ENCODE measurements at places on chromosomes 4 and X.

DNA sequence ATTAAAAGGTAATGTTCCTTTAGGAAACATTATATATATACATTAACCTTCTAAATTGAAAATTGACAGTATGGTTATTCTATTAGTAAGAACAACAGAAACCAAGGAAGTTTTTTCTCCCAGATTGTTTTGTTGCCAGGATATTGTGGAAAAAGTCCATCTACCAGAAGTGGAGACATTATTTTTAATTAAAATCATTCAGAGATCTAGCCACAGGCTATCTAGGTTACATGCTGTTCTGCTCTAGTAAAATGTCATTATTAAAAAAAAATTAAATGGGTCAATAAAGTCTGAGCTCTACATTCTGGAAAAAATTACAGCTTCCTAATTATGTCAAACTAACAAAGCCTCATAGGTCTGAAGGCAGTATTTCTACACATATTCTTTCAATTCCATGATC lies 74.3 kb downstream of the NSG1 start:
- DNase-seq, result no peak

GRCh38 chrX:153576961-153577360 lies 22.0 kb downstream of the CCNQ start:
- DNase-seq, result no peak

- DNase-seq, result no peak
Measured at GRCh38 chrX:107713543-107714205, 61.9 kb downstream of the TSC22D3 start.

DNA sequence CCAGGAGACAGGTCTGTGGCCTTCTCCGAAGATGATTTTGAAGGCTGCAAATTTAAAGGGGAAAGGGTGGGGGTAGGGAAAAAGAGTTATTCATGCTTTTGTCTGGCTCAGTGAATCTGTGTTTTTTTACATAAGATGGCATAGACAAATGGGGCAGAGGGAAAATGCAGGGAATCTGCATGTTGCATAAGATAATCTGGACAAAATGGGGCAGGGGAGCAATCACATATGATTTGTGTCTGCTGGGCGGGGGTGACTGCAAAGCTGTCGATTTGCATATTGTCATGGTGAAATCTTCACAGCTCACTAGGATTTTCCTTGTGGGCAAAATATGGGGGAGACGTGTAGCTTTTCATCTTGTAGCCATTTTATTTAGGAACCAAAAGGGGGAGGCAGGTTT lies 29.4 kb upstream of the GYG2 start:
- DNase-seq, result no peak

DNA sequence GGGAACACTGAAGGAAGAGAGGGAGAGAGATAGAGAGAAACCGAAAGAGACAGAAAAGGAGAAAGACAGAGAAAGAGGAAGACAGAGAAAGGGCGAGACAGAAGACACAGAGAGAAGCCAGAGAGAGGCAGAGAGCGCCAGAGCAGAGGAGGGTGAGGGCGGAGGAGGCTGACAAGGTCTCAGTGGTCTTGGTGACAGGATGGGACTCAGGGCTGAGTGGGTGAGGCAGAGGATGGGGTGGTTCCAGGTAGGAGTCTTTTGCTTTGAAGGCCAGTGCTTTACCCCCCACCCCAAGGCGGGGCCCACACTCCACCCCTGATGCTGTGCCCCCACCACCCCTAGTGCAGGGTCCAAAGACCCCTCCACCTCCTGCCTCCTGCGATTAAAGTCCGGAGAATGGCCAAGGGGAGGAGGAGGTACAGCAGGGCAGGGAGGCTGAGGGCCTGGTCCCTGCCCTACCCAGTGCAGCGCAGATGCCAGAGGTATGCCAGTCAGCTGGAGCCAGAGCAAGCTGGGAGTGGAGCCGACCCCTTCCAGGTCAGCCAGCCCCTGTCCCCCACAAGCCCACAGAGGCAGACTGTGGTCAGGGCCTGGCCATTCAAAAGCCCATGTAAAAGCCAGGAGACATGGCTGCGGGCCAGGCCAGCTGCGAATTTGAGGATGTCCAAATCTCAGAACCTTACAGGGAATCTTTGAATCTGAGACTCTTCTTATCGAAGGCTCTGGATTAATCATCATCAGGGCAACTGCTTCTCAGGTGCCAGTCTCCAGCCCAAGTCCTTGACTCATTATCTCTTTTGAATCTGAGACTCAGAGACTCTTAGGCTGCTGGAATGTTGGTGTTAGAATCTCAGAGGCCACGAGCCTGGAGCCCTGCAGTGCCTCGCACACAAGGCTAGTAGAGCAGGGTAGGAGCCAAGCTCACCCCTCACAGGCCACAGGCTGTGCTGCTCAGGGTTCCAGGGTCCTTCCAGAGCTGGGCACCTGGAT lies 758 bp downstream of the IQSEC2 start:
- DNase-seq, result no peak

DNA sequence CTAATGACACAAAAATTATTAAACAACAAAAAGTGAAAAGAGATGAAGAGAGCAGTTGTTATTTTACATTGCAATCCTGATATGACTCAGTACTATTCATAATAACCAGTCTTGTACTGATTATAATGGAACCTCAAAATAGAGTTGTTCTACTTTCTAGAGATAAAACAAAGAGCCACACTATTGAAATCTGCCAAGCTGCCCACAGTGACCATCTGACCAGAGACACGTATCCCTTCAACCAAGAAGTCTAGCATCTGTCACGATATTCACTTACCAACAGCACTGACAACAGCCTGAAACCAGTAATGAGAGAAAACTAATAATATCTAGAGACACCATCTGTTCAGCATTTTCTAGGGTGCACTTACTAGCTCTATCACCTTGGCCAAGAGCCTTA lies 466.7 kb downstream of the NKX6-1 start:
- no peak for DNase-seq

DNA sequence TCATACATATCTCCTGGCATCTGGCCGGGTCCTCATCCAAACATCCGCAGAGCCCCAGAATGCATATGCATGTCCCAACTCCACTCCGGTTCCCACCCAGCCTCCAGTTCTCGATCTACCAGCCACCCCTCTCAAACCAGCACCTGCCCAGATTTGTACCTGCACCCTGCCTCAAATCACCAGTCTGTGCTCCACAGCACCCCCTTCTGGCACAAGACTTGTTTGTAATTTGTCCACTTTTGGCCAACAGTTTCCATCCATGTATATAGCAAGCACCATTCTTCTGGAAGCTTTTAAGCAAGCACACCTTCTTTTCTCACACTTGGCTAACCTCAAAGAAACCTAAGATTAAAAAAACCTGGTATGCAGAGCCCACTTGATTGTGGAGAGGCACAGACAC lies 644.1 kb downstream of the MID1IP1 start:
- DNase-seq, result no peak

DNA sequence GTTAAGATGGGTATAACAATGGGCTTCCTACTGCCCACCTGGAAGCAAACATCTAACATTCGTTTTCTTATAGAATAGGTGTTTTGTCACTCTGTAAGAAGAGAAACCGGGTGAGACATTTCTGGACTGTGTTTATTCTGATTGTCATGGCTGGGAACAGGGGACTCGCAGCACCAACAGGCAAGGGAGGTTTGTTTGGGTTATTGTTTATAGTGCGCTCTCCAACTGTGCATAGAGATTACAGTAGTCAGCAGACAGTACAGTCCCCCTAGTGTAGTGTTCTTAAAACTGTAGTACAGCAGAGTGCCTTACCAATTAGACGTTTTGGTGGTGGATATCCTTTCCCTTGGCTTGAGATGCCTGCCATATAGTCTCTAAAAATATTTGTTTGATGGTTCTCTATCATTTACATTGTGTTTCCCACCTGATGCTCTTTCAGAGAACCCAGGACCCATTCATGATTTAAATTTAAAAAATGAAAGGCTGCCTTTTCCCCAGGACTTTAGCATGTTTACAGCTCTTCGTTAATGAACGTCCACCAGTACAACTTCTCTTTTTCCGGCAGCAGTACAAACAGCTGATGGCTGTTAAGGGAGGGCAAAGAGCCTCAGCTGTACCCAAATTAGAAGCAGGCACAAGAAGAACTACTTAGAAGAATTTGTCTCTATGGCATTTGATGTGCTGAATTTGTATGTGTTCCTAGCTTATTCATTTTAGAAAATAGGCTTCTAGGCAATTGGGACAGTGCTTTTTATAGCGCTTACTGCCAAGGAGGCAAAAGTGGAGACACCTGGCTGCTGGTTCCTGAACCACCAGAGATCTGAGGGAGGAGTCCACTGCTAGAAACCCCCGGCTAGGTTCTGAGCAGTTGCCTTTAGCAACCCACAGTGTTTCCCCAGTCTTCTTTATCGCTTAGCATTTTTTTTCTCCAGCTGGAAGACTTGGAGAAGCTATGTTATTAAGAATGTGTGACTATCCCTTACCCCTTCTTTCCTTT lies 1.0 kb upstream of the RNF150 start:
- no peak for DNase-seq

GRCh38 chr4:171101845-171102244 lies 711.4 kb upstream of the GALNTL6 start:
- DNase-seq, result no peak

DNA sequence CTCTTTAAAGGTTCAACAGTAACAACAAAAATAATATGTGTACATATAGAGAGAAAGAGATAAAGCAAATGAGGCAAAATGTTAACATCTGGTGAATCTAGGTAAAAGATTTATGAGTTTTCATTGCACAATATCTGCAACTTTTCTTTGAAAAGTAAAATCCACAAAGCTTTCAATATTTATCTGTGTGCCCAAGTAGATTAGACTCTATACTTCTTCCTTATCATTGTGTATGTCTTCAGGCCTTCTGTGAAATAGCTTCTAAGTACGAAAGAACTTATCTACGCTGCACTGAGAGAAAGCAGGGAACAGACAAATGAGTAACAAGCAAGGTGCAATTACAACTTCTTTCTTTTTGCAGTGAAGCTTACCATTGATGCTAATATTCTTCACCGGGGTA lies 81.6 kb downstream of the NPNT start:
- no peak for DNase-seq

- no peak for DNase-seq
Measured at GRCh38 chr4:13920901-13921300, 293.4 kb upstream of the BOD1L1 start.

GRCh38 chr4:4259484-4260100 lies 11.6 kb upstream of the TMEM128 start:
- DNase-seq, result no peak

- DNase-seq, result no peak
Measured at GRCh38 chr4:85866508-85866907, 391.6 kb downstream of the ARHGAP24 start.

GRCh38 chr4:53105313-53105712 lies 243.2 kb downstream of the RASL11B start:
- no peak for DNase-seq

DNA sequence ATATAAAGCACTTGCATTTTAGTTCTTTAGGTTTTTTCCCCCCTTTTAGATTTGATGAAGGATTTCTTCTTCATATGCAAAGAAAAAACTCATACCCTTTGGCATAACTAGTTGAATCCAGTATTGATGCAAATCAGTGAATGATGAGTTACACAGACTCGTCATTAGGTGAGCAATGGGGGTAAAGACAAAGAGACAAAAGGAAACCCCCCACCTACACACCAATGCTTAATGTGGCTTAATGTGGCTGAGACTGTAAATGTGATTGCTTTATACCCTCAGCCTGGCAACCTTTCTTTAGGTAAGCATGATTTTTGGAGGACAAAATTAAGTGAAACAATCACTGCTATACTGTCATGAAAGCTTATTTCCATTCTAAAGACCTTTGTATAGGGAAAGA lies 39.5 kb downstream of the CD40LG start:
- DNase-seq, result no peak

- no peak for DNase-seq
Measured at GRCh38 chrX:133958997-133959688, 26.3 kb downstream of the GPC3 start.

- no peak for DNase-seq
Measured at GRCh38 chrX:95057341-95057740, 1383.3 kb downstream of the FAM133A start.

GRCh38 chr4:130705023-130705422 lies 1609.1 kb downstream of the C4orf33 start:
- DNase-seq, result no peak

DNA sequence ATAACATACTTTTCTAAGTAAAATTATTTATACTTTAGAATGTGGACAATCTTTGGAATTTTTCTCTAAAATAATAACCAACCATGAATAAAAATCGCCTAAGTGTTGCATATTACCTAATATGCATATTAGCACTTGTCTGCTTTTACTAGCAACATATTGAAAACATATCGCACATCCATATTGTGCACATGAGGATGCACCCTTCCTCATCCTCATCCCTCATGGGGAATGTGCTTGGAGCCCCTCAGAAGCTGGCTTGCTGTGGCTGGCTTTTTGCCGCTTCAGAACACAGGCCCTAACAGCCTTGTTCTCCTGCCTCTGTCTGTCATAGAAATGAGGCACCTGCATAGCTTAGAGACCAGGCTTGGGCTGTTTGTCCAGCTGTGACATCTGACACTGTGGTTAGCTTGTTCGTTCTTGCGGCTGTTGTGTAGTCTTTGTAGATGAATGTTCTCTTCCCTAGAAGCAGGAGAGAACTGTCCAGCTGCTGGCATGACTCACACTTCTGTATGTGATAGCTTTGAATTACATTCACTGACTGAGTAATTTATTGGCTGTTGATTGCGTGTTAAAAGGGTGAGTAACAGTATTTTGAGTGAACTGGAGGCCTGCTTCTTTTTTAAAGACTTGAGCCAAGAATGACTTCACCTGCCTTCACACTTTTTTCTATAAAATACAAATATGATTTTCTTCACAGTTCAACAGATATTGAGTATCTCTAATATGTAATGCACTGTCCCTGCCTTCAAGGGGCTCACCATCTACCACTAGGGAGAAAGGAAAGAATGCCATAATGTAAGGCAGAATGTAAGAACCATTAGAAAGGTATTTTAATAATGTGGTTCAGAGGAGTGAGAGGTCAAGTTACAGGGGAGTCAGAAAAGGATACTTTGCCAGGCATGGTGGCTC lies 81.9 kb downstream of the HMGB2 start:
- peak; percentile 21 for DNase-seq

DNA sequence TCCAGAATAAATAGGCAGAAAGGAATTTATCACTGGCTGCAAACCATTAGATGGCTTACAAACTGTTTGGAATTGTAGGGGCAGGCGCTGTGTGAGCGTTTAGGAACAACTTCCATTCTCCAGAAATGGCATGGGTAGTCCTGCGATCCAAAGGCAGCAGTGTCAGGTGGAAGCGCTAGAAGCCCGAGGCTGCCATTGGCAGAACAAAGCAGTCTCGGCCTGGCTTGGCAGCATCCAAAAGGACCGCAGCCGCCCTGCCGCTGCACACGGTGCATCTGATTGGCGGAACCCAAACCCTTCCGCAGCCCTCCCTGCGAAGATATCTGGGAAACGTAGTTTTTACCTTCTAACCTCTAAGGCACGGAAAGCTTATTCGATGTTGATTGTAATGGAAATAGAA lies 23.6 kb upstream of the YTHDC1 start:
- peak; percentile 47 for DNase-seq

DNA sequence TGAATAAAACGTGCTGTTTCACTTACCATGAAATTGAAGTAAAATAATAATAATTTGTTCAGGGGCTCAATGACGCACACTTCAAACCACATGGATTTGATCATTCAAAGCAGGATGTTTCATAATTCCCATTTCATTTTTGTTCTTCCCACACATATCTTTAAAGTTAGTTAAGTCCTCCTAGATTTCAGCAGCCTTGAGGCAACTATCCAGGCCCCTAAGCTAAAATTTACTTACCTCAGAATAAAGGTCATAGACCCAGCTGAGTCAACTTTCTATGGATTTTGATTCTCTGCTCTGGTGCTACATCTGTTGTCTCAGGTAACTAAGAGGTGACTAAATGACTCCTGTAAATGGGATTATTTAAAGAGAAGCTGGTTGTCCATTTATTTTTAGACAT lies 25.0 kb downstream of the GPR174 start:
- DNase-seq, result no peak

GRCh38 chrX:150486011-150486410 lies 82.4 kb upstream of the MTM1 start:
- no peak for DNase-seq
